ENCODE measurements at places on chromosomes 4 and X. TPM values are rescaled to one million over a fixed set of nuclear protein-coding genes. Genes with fewer than 3 reads are reported as not detected.

CYTL1 gene
- total RNA-seq, result not detected

UCP1 gene
- total RNA-seq, result not detected

PPP1R2C gene
- total RNA-seq, result not detected

PCDH7 gene
- not detected for total RNA-seq

PDGFC gene
- total RNA-seq, result not detected

PNMA6F gene
- total RNA-seq, result not detected

GRCh38 chr4:152342293-152342692 lies 193.6 kb downstream of the FBXW7 start:
- no peak for DNase-seq
- H3K27me3 ChIP-seq, result no peaks in the 10 kb centered on the region
- no peak overlapping the region for H3K4me3 ChIP-seq
- H3K36me3 ChIP-seq, result peaks cover 12% of the 10 kb centered on the region
- no peak overlapping the region for H3K27ac ChIP-seq

DNA sequence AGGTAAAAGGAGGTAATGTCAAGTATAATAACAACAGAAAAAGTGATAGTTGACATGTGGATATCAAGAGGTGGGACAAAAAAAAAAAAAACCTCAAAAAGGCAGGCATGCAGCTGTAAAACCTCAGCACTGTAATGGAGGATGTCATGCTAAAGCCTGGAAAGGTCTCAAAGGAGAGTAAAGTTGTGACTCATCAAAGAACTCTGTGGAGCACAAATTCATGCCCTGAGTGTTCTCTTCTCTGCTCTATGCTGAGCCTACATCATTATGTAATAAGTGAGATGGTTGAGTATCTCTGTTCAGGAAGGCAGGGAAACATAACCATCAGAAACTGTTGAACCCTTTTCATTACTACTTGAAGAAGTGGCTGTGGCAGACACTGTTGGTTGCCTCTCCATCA lies 597.8 kb downstream of the BCOR start:
- H3K4me3 ChIP-seq, result no peak overlapping the region
- H3K36me3 ChIP-seq, result no peaks in the 10 kb centered on the region
- no peak for DNase-seq
- H3K4me1 ChIP-seq, result no peaks in the 10 kb centered on the region
- H3K27ac ChIP-seq, result no peak overlapping the region

DNA sequence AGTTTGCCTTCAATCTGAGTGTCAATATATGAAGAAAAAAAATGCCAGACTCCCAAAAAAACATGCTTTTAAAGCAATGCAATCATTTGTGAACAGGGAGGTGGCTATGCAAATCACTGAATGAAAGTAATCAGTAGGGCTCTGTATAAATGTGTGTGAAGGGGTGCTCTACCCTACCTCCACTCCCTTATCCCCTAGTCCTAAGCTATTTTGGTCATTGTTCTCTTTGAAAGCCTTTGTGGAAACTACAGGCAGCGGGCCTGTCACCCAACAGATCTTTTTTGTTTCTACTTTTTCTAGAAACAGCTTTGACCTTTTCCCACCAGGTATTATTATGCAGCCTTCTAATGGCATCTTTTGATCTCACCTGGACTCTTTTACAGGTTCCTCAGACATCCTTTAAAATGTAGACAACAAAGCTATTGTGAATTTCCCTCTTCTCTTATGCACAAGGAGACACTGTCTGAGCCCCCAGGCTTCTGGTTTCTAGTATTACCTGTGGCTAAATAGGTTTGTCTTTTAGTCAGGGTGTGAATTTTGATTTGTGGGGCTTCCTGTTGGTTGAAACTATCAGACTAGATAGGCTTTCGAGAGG lies 9.2 kb downstream of the BOD1L1 start:
- H3K4me3 ChIP-seq, result no peak overlapping the region
- H3K27me3 ChIP-seq, result no peaks in the 10 kb centered on the region
- peaks cover 41% of the 10 kb centered on the region for H3K4me1 ChIP-seq

DNA sequence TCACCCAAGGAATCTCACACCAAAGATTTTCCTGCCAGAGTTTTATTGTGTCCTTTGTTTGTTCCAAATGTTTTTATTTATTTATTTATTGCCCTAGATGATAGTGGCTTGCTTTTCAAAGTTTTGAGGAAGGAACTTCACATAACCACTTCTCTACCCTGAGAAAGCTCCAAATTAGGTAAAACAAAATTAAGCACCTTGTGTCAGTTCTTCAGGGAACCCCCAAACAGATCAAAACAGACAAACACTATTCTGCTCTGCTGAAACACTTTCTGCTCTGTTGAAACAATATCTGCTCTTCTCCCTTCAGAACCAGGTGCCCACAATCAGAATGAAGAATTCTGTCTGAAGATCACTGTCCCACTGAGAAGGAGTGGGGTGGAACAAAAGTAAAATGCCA lies 16.5 kb upstream of the CYBB start:
- H3K36me3 ChIP-seq, result no peaks in the 10 kb centered on the region
- DNase-seq, result no peak

GRCh38 chr4:103400405-103400804 lies 202.3 kb upstream of the CENPE start:
- H3K27ac ChIP-seq, result no peak overlapping the region
- H3K27me3 ChIP-seq, result no peaks in the 10 kb centered on the region
- H3K4me3 ChIP-seq, result no peak overlapping the region
- DNase-seq, result no peak
- H3K4me1 ChIP-seq, result no peaks in the 10 kb centered on the region
- no peaks in the 10 kb centered on the region for H3K36me3 ChIP-seq

- no peak overlapping the region for H3K4me3 ChIP-seq
- H3K27me3 ChIP-seq, result peaks cover 3% of the 10 kb centered on the region
- no peaks in the 10 kb centered on the region for H3K36me3 ChIP-seq
- DNase-seq, result no peak
- H3K27ac ChIP-seq, result no peak overlapping the region
Observed at GRCh38 chr4:16417198-16417597, 190.9 kb upstream of the TAPT1 start.

DNA sequence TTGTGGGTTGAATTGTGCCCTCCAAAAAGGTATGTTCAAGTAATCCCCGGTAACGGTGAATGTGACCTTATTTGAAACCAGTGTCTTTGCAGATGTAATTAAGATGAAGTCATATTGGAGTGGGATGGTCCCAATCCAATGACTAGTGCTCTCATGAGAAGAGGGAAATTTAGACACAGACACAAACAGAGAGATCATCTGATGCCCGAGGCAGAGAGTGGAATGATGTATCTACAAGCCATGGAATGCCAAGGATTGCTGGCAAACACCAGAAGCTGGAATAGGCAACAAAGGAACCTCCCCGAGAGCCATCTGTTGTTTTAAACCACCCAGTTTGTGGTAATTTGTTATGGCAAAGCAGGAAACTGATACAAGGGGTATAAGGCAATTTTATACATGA lies 35.1 kb downstream of the RPS6KA3 start:
- peaks cover 10% of the 10 kb centered on the region for H3K27me3 ChIP-seq
- peaks cover 23% of the 10 kb centered on the region for H3K36me3 ChIP-seq
- H3K27ac ChIP-seq, result no peak overlapping the region
- no peak overlapping the region for H3K4me3 ChIP-seq

DNA sequence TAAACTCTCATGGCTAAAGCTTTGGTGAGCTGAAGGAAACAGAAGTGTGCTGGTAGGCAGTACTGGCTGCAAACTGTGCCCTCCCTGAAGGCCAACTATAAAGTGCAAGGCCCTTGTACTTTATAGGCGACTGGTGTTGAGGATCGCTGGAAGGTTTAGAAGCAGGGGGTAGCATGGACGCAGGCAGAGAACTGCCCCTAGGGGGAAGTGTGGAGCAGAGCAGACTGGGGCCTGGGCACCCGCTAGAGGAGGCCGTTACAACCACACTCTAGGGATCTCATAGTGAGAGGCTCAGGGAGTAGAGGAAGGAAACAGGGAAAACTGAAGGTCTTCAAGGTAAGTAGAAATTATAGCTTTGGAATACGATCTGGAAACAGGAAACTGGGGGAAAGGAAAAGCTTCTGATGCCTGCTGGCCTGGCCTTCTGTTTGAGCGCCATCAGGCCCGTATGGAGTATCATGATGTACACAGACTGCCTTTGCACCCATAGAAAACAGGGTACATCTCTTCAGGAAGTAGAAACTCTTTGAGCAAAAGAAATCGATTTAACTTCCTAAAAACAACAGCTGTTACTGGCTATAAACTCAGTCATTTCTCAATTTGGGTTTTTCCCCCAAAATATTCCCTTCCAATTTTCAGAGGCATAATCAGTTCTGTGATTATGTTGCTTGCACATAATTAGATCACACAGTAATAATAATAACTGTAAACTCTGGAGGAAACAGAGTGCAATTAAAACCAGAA lies 23.9 kb upstream of the TMSB4X start:
- DNase-seq, result no peak
- no peaks in the 10 kb centered on the region for H3K36me3 ChIP-seq
- H3K4me3 ChIP-seq, result peak overlapping the region; percentile 83

GRCh38 chr4:139715746-139716391 lies 50.2 kb downstream of the MGST2 start:
- H3K4me1 ChIP-seq, result peaks cover 2% of the 10 kb centered on the region
- H3K27me3 ChIP-seq, result no peaks in the 10 kb centered on the region
- DNase-seq, result no peak
- no peak overlapping the region for H3K4me3 ChIP-seq
- H3K36me3 ChIP-seq, result no peaks in the 10 kb centered on the region

DNA sequence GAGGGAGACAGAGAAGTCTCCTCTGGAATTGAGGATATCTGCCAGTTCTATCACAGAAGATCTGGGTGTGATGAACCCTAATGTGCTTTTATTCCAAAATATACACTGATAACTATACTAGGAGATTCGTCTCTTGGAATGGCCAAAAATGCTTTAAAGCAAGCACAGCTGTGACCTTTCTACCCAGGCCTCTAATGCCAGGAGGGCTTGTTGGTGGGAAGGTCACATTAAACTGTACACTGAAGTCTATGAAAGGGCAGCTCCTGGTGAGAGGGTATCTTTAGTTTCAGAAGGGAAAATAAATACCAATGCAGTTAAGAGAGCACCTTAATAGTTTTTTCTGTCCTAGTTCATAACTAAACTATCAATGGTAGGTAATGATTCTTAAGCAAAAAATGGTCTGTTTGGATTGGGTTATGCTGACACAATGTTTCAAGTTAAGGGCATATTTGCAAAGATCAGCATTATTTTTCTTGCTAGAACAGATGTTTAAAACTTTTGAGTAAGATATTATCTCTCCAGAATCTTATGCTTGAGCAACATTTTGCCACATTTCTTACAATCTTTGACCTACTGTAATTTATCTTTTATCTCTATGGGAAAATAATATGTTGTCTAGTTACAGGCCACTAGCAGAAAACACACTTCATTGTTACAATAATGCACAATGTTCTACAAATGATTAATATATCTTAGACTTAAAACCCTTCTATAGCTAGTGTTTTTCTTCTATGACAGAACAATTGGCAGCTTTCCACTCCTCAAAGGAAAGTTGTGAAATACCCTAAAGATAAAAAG lies 59.6 kb downstream of the SEC24D start:
- H3K4me3 ChIP-seq, result no peak overlapping the region
- H3K27me3 ChIP-seq, result no peaks in the 10 kb centered on the region
- peaks cover 10% of the 10 kb centered on the region for H3K36me3 ChIP-seq
- H3K27ac ChIP-seq, result no peak overlapping the region
- H3K4me1 ChIP-seq, result peaks cover 2% of the 10 kb centered on the region

DNA sequence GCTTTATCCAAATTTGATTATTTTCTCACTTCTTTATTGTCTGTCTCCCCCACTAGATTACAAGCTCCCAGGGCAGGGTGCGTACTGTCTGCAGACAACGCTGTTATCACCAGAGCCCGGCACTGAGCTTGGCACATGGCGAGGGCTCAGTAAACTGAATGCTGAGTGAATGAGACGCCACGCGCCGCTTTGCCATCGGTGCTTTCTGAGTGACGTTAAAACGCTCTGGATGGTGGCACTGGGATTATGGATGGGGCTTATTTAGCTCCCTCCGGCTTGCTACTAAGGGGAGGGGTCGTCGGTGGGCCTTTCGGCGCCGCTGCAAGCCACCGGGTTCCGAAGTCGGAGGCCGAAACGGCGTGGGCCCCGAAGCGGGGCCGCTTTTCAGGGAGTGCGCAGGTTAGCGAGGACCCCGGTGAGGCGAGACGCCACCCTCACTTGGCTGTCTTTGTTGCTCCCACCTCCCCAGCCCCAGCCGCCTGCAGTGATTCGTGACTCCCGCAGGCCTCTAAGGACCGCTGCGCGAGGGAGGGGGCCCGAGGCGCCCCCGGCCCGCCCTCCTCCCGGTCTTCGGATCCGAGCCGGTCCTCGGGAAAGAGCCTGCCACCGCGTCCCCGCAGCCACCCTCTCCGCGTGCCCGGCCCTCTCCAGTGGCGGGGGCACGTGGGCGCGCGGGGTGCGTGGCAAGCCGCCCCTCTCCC lies 569 bp upstream of the FHL1 start:
- peaks cover 17% of the 10 kb centered on the region for H3K27me3 ChIP-seq
- no peak overlapping the region for H3K27ac ChIP-seq
- H3K4me1 ChIP-seq, result peaks cover 17% of the 10 kb centered on the region
- peak overlapping the region; percentile 69 for H3K4me3 ChIP-seq
- H3K36me3 ChIP-seq, result no peaks in the 10 kb centered on the region

DNA sequence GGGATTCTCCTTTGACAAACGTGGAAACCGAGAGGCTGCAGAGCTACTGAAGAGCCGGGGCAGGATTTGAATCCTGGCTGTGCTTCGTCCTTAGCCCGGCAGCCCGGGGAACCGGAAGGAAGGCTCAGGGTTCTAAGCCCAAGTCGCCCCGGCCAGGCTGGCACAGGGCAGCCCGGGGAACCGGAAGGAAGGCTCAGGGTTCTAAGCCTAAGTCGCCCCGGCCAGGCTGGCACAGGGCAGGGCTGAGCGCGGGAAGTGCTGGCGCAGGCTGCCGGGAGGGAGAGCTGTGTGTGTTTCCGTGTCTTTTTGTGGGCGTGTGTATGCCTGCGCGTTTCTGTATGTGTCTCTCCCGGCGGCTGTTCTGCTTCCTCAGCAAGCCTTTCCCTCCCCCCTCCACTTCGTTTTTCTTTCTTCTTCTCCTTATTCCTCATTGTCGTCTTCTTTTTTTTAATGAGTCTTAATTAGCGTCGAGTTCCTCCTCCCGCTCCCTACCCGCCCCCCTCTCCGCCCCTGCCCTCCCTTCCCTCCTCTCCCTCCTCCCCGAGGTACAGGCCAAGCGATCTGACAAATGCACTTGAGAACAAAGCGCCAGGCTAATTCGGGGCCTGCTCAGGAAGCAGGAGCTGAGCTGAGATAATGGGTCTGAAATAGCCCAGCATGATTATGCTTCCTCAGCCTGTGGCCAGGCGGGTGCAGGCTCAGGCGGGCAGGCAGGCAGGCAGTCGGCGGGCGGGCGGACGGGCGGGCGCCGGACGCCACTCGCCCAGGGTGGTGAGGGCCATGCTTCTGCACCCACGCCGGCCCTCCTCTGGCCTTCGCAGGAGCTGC lies 65.9 kb downstream of the EFNB1 start:
- peak overlapping the region; percentile 55 for H3K4me3 ChIP-seq
- no peak for DNase-seq
- no peaks in the 10 kb centered on the region for H3K36me3 ChIP-seq
- peaks cover 5% of the 10 kb centered on the region for H3K4me1 ChIP-seq
- no peak overlapping the region for H3K27ac ChIP-seq

DNA sequence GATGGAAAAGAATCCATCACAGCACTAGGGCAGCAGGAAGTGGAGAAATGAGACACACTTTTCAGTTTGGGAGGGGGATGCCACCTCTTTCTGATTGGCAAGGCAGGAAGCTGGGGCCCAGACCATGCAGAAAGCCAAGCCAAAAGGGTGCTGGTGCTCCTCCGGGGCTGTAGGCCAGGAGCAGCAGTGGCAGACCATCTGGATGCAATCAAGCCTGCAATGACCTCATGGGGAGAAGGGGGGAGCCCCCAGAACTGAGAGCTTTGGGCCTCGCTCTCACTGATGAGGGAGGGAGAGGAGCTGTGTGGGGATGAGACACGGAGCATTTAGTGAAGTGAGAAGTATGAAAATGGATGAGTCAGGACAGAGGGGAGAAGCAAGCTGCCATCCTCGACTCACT lies 141.3 kb upstream of the NALF2 start:
- no peak for DNase-seq
- H3K36me3 ChIP-seq, result no peaks in the 10 kb centered on the region
